Brain microvascular endothelial cell (primary cell): ENCODE measurements at places on chromosomes 16 and 17.

- no peak for DNase-seq
Observed at GRCh38 chr16:65822148-65822547, 544.3 kb upstream of the CDH5 start.

DNA sequence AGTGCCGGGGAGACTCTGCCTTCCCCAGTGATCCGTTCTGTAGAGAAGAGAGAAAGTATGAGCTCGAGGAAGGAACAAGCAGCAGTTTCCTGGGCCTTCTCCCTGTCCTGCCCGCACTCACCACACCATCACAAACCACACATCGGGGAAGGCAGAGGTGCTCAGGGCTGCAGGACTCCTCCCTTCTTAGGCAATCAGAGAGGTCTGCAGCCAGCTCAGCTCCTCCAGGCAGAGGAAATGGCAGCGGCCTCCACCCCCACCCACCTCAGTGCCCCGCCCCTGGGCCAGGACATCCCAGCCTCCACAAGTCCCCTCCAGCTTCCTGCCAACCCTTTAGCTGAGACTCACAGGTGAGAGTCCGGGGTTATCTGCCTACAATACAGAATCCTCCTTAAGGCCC is 2.0 kb downstream of the ZNF319 start:
- DNase-seq, result no peak

DNA sequence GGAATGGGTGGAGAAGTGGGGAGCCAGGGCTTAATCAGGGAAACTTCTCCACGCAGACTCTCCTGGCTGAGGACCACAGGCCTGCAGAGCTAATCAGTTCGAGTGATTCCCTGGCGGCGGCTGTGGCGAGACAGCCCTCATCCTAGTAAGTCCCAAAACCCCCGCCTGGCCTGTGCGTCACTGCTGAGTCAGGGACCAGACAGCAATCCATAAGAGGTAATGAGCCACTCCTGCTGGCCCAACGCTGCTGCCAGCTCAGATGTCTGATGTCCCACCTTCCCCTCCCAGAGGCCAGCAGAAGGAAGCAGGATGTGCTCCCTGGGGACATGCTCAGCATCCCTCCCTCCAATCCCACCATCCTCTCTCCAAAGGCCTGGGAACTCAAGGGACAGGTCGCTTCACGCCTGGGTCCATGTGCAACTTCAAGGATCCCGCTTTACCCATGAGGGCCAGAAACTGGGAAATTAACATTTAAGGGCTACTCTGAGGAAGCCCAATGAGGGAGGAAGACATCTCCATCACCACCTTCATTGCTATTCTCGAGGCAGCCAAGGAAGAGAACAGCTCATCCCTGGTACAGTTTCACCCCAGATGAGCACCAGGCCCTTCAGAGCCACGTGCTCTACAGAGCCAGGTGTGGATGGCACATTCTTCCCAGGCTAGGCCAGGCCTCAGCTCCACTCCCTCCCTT is 7.9 kb downstream of the ACLY start:
- DNase-seq, result peak; percentile 99

- DNase-seq, result no peak
Observed at GRCh38 chr16:474420-475122, 49.1 kb downstream of the RAB11FIP3 start.

DNA sequence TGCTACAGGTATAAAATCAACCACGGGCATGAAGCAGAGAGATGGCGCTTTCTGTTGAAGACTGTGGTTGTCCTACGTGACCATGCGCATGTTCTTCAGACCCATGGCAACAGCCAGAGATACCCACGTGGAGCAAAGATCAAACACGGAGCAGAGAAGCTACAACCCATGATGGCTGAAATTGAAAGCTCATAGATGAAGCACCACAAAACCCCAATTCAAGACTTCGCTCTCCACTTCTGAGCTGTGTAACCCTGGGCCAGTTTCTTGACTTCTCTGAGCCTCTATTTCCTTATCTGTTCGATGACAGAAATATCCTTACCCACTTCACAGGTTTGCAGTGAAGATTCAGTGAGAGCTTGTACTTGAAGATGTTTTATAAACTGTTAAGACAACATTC is 49.6 kb downstream of the C16orf95 start:
- no peak for DNase-seq

DNA sequence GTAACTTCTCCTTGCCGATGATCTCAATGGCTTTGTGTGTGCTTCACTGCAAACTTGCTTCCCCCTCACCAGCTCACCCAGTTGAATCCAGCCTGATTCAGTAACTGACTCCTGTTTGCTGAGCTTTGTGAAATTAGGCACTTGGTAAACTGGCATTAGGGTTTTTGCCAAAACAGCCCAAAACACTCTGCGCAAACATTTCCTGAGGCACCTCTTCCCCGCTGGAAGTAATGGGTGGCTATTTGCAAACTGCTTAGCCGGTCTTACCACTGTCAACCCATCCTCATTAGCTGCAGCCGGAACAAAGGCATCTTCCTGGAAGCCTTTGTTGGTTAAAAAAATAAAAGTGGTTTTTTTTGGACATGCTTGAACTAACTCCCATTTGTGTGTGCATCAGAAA is 353.2 kb downstream of the MAF start:
- no peak for DNase-seq

- no peak for DNase-seq
Observed at GRCh38 chr17:36592716-36593321, 1.1 kb downstream of the DHRS11 start.

DNA sequence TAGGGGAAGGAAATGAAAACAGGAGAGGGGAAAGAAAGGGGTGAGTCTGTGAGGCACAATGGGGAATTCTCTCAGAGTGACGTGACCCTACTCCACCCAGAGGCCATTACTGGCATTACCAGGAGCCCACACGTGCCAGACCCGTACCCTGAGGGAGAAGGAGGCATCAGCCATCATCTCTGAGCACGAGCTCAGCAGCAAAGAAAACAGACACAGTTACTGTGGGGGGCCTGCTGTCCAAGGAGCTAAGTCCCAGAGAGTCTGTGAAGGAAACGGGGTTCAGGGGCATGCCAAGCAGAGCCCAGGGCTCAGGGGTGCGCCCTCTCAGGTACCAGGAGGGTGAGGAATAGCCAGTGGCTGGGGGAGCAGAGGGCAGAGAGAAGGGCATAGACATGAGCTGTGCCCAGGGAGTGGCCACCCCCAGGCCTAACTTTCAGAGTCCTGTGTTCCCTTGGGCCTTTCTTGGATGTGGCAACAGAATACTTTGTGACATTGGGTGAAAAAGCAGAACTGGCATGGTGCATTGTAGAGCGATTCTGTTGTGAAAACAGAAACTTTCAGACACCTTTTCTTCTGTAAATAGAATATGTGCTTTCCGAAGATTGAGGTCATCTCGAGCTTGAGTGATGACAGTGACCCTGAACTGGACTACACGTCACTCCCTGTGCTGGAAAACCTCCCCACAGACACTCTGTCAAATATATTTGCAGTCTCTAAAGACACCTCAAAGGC is 11.3 kb downstream of the TAF1C start:
- DNase-seq, result peak; percentile 47

- peak; percentile 78 for DNase-seq
Observed at GRCh38 chr17:77616254-77616731, 342.2 kb upstream of the TNRC6C start.
